ENCODE measurements at places on chromosomes 1 and 21.
A peak's percentile ranks its signal among the peaks of the same experiment; 100 is the strongest.

GRCh38 chr1:54142146-54142900 is 10.5 kb downstream of the CDCP2 start:
- no peak for DNase-seq

GRCh38 chr1:216528816-216529215 is 105.6 kb upstream of the USH2A start:
- DNase-seq: peak; percentile 8

DNA sequence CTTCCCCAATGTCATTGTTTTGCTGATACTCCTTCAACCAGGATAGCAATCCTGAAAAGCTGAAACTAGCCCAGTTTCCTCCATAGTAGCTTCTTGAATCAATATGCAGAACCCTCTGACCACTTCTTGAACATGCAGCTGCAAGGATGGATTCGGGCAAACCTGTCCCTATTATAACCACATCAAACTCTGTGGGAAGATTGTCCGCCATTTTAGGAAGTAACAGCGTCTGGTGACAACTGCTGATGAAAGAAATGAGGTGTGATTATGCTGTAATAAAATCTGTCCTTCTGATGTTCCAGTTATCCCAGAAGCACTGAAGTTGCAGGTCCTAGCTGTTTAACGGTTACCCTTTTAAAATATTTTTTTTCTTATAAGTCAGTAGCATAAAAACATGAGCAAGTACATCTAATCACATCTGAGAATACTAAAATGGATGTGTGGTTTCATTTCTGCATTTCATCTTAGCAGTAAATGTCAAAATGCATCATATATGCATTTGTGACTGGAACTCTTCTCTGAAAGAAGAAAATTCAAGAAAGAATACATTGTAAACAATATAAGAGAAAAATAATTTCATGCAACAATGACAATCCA is 4.5 kb downstream of the CHML start:
- peak; percentile 14 for DNase-seq

DNA sequence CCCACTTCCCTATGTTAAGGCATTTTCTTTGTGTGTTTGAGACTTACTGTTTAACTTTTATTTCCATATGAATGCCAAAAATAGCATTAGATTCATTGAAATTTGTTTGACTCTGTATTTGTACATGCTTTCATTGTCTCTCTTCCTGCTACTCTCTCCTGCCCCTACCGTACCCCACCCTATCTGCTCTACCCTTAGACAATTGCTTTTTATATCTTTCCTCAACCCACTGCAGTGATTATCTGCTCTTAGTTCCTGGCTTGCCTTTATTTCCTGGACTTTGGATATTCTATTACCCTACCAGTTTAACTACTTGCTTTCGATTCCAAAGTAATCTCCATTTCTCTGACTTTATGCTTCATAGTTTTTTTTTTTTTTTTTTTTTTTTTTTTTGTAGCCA is 10.5 kb downstream of the RAVER2 start:
- DNase-seq: no peak

DNA sequence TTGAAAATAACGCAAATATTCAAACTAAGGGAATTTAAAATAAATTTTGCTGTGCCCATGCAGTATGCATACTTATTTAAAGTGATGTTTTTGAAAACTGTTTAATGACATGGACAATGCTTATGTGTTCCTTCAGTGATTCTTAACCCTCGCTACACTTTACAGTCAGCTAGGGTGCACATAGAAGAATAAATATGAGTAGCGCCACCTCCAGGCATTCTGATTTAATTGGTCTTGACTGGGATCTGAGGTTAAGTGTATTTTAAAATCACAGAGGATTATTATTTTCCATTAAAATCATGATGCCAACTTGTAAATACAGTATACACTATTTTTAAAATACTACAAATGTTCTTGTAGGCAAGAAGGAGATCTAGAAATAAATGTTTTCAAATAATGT is 373.5 kb upstream of the ADGRL4 start:
- no peak for DNase-seq

DNA sequence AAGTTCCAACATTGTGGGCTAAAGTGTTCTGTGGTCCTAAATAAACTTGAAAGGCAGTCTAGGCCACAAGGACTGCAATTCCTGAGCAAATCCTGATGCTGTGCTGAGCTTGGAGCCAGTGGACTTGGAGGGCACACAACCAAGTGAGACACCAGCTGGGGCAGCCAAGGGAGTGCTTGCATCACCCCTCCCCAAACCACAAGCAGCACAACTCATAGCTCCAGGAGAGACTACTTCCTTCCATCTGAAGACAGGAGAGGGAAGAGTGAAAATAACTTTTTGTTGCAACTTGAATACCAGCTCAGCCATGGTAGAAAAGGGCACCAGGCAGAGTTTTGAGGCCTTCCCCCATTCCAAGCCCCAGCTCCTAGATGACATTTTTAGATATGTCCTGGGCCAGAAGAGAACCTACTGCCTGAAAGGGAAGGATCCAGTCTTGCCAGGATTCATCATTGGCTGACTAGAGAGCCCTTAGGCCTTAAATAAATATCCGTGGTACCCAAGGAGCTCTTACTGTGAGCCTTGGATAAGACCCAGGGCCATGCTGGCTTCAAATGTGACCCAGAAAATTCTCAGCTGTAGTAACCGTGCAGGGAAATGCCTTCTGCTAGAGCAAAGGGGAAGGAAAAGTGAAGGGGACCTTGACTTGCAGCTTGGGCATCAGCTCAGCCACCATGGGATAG is 35.4 kb upstream of the LRRC8B start:
- DNase-seq: no peak

GRCh38 chr1:201916649-201917249 is 28.1 kb downstream of the SHISA4 start:
- no peak for DNase-seq

- DNase-seq: no peak
Observed at GRCh38 chr1:114021665-114022099, 42.4 kb downstream of the OLFML3 start.

GRCh38 chr1:99943223-99943794 is 26.5 kb upstream of the SLC35A3 start:
- no peak for DNase-seq

DNA sequence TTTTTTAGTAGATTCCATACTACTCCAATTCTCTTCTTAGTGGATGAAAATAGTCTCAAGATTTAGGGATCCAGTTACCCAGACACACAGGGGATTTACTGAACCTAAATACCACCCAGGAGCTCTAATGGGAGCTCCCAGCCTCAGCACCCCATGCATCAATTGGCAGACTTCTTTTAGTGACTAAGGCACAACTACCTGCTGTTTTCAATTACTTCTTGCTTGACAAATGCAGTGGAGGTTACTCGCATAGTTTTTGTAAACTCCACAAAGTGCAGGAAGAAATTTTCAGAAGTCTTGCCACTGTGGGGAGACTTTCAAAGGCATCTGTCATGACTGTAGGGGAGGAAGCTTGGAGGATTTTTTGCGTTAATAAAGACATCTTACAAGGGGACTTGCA is 35.5 kb upstream of the MAP10 start:
- DNase-seq: no peak

- no peak for DNase-seq
Observed at GRCh38 chr1:186689907-186690306, 9.7 kb upstream of the PTGS2 start.

- DNase-seq: peak; percentile 53
Observed at GRCh38 chr1:159214149-159214760, 9.6 kb downstream of the ACKR1 start.

DNA sequence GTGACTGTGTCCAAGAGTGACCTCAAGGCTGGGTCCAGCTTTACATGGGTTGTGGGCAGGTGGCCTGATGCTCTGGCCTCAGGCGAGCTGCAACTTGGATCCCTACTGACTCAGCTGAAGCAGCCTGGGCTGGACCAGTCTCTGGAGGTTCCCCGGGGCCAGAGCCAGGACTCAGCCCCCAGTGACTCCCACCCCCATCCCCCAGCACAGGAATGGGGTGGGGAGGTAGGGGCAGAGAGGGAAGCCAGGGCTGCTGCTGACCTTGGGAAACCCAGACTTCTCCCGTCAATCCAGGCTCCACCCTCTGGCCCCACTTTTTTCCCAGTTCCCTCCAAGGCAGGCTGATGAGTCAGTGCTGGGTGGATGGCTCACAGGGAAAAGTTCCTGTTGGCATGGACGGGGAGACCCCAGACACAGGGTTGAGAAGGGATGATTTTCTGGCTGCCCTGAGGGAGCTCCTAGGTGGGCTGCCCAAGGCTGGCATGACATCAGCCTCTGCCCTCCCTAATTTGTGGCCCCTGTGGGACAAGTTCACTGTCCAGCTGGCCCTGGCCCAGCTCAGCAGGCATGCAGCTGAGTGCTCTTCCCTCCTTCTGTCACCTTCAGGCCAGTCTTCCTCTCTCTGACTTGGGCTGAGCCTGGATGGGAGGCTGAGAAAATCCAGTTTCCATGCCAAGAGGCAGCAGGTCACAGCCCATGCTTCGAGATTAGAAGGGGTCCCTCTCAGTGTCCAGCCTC is 2.2 kb downstream of the ZC3H12A start:
- no peak for DNase-seq

GRCh38 chr1:227780101-227781044 is 35.1 kb upstream of the PRSS38 start:
- no peak for DNase-seq

GRCh38 chr1:154476791-154477190 is 25.2 kb upstream of the TDRD10 start:
- DNase-seq: no peak

DNA sequence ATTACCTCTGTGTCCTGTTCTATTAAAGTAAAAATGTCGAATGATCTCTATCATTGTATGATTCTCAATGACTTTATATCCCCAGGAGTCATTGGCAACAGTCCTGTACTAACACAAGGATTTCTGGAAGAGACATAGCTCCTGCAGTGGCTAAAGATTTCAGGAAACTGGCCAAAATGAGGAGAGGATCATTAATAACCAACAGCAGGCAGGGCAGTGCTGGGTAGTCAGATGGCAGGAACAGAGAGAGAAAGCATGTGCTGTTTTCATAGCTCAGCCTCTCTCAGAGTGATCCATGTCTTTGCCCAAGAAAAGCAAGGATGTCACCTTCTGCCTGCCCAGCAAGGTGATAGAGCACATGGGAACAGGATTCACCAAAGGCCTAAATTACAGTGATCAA is 604.7 kb upstream of the PLXNA2 start:
- no peak for DNase-seq
